ENCODE measurements at places on chromosomes 16 and 17. TPM values are rescaled to one million over a fixed set of nuclear protein-coding genes. Genes with fewer than 3 reads are reported as not detected.

Gene CCL4
- not detected for total RNA-seq

GRCh38 chr17:57102122-57102521 lies 17.1 kb downstream of the AKAP1 start:
- DNase-seq: no peak
- no peaks in the 10 kb centered on the region for H3K27me3 ChIP-seq
- no peak overlapping the region for H3K27ac ChIP-seq
- H3K4me1 ChIP-seq: peaks cover 7% of the 10 kb centered on the region
- no peak overlapping the region for H3K4me3 ChIP-seq
- no peaks in the 10 kb centered on the region for H3K36me3 ChIP-seq

DNA sequence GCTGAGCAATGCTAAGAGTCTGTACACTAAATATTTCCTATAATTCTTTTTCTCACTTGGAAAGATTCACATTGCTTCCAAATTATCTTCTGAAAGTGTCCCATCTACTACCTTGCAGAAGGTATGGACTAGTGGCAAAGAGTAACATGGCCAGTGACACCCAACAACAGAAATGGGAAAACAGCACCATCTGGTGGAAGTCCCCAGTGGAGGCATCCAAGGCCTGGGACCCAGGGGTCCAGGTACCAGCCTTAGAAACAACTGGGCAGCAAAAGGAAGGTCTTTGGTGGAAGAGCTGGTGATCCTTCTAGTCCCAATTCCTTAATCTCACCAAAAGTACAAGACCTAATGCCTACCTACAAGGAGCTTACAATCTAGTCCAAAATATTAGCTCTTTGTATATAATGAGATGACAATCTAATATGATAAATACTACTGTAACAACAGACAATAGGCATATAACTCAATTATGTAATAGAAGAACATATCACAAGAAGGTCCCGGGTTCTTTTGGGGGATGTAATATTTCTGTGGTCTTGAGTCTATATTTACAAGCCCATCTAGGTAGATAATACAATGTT lies 55.3 kb downstream of the SKAP1 start:
- no peak for DNase-seq
- no peaks in the 10 kb centered on the region for H3K36me3 ChIP-seq
- no peak overlapping the region for H3K27ac ChIP-seq
- H3K4me1 ChIP-seq: no peaks in the 10 kb centered on the region
- no peaks in the 10 kb centered on the region for H3K27me3 ChIP-seq

GRCh38 chr17:14427900-14428647 lies 127.2 kb downstream of the HS3ST3B1 start:
- no peak for DNase-seq
- H3K27ac ChIP-seq: no peak overlapping the region
- no peaks in the 10 kb centered on the region for H3K36me3 ChIP-seq

Gene TMC7
- 4.4 TPM for total RNA-seq

Data from PC-9 (cell line).